ENCODE measurements at places on chromosomes 5 and 9.

GRCh38 chr5:5629607-5629978, 207.1 kb downstream of the ICE1 start:
- no peak for DNase-seq

- no peak for DNase-seq
Observed at GRCh38 chr5:21889581-21889980, 963.6 kb downstream of the CDH12 start.

- no peak for DNase-seq
Observed at GRCh38 chr9:125183054-125183453, 6.5 kb downstream of the PPP6C start.

- DNase-seq: no peak
Observed at GRCh38 chr5:128172102-128172501, 88.5 kb downstream of the SLC12A2 start.

- DNase-seq: no peak
Observed at GRCh38 chr9:93257808-93258331, 73.9 kb downstream of the WNK2 start.

GRCh38 chr9:131072107-131072870, 24.0 kb upstream of the AIF1L start:
- no peak for DNase-seq

DNA sequence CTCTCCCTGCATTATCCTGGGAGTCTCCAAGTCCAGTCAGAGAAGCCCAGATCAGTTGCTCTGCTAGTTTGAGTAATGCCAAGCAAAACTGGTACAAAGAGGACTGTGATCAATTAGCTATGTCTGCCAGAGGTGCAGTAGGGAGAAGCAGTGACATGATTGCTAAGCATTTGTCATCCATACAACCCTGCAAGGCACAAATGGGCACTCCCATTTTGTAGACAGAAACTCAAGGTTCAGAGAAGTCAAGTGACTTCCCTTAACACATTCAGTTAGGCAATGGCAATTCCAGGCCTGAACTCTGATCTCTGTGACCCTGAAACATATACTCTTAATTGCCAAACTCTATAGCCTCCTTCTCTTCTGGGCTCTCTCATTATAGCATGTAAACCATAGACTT, 34.0 kb downstream of the NDST1 start:
- no peak for DNase-seq

- no peak for DNase-seq
Observed at GRCh38 chr5:90395005-90395404, 14.6 kb downstream of the CETN3 start.

DNA sequence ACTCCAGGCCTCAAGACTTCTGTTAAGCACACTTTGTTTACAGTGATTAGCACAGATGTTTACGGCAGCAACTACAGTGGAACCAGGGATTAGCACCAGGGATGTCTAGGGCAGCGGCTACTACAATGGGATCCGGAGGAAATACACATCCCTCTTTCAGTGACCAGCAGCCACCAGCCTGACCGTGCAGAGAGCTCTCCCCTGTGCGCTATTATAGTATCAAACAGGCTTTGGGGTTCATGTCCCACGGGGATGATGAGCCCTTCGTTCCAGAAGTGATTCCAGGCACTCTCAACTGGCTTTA, 21.5 kb downstream of the GFPT2 start:
- DNase-seq: no peak

GRCh38 chr9:129009584-129010141, 18.5 kb downstream of the SH3GLB2 start:
- no peak for DNase-seq

- DNase-seq: no peak
Observed at GRCh38 chr9:121376214-121376830, 6.3 kb upstream of the STOM start.

DNA sequence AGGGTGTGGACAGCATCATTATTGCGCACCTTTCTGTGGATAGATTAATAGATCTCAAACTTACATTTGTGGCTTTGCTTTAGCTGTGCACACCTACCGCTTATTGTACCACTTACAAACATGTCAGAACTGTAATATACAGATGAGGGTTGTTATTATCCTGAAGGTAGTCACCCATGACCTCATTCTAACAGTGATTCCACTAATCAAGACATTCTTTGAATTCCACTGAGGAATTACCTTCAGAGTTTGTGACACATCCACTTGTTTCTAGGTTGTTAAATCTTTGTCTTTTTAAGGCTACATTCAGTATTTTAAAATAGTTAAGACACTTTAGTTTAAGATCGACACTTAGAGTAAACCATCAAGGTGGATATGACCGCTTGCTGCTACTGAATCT, 7.8 kb downstream of the KCNV2 start:
- DNase-seq: no peak

GRCh38 chr5:36870399-36871040, 6.0 kb upstream of the NIPBL start:
- DNase-seq: no peak

DNA sequence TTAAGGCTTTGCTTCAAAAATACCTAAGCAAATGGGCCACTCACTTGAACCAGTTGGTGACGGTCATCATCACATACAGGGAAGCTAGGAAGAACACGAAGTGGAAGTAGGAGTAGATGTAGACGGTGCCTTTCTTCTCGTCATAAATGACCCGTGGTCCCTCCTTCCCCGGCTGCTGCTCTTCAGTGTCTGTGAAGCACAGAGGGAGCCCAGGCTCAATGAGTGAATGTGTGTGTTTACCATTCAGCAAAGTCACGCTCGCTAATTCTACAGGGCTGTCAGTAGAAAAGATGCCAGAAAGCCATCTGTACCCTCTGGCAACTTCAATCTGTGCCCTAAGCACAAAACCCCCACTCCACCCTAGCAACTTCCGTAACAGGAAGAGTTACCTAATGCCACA, 109.8 kb downstream of the SERINC5 start:
- no peak for DNase-seq

DNA sequence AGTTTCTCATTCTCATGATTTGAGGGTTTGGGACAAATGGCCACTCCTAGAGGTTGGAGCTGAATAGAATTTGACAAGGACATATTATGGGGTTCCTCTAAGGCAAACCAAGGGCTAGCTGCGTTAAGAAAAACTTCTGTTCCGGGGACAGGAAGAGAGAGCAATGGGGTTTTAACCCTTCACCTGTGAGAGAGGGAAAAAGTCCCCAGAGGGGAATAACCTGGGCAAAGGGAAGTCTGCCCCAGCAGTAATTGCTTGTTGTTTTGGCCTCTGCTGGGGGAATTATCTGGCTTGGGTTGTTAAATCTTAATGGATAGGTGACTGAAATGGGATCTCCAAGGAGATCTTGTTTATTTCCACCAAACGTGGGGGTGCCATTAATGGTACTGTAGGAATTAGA, 110.1 kb upstream of the MOCS2 start:
- DNase-seq: no peak

DNA sequence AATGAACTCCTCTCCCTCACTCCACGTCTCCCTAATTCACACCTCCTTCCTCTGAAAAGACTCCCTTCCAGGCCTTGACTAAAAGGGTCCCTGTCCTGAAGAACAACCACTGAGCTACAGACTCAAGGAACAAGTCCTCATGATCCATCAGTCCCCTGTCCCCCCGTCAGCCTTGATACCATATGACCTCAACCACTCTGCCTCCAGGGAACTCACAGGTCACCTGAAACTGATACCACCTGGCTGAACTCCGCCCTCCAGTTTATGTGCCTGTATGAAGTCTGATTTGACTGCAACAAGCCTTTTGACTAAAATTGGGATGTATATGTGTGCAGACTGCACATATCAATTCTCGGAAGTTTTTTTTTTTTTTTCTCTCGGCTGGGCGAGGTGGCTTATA, 88.7 kb downstream of the UGCG start:
- DNase-seq: no peak

GRCh38 chr9:129104051-129104450, 6.5 kb downstream of the CRAT start:
- no peak for DNase-seq

DNA sequence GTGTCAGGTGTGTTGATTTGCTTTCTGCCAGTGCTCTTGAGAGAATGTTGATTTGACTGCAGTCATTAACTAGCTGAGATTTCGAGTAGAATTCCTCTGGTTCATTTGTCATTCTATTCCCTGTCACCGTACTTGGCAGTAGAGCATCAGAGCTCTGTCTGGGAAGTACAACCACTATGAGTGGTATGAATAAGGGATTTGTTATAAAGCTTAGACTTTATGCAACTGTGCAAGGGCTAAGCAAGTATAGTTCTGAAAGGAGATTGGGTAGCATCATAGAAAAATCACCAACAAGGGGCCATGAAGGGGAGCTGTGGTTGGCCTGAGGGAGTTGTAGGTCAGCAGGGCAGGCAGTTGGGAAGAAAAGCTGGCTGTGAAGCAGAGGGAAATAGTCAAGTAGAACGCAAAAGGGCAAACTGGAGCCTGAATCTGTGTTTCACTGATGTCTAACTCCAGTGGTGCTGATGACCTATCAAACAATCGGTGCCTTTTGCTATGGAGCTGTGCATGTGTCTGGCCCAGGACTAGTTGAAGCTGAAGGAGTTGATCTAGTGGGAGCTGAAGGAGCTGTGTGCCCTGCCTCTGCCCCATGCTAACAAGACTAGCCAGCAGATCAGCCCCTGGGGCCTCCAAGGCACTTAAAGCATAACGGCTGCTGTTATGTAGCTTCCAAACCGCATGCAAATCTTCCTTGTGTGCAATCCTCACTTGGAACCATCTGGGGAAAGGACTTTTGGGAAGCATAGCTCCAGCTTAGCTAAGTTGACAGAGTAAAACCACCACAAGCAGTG, 110.0 kb downstream of the SLC28A3 start:
- DNase-seq: no peak

DNA sequence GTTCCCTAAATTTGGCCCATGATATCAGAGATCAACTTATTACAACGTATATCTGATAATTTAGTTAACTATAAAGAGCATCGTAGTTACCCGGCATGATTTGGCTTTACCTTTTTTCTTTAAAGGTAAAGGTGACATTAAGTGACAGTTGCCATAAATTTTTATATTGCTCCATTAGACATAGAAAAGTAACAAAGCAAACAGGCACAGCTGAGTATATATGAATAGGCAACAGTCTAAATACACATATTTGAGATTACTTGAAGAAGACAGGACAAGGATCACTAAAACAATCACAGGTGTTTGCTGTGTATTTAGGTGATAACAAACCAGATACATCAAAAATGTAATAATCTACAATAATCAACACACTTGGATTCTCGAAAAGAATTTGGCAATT, 34.8 kb downstream of the RFX3 start:
- DNase-seq: no peak

DNA sequence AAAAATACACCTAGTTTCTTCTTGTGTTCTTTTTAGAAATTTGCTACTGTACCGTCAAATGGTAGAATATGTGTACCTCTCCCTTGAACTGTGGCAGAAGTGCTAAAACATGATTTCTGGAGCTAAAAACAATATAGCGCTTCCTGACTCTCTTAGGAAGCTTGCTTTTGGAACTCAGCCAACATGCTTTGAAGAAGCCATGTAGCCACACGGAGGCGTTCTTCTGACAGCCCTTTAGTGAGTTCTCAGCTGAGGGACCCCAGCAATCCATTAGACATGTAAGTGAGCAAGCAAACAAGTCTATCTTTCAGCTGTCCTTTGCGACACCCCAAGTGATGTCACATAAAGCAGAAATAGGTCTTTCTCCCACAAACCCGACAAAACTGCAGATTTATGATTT, 917.0 kb downstream of the CDH9 start:
- no peak for DNase-seq

DNA sequence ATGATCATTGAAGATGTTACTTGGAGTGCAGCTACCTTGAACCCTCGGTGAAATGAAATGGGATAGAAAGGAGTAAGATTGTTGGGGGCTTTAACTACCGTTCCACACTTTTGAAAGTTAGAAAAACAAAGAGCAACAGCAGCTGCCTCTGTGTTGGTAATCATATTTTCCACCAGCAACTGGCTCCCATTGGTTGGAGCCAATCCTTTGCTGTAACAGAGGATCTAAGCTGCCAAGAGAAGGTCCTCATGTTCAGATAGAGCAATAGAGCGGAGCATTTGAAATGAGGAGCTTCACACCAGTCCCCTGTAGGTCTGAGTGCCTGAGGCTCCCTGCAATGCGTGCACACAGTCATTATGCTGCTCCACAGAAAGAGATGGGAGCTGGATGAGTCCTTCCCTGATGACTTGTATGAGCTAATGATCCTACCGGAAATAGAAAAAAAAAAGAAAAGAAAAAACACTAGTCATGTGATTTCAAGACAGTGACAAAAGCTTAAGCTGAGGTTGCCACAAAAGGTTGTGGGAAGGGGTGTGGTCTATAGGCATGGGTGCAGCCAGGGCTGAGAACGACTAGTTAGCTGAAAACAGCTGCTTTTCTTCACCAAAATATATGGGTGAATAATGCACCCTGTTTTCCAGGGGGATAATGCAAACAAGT, 300.7 kb downstream of the MLLT3 start:
- no peak for DNase-seq

DNA sequence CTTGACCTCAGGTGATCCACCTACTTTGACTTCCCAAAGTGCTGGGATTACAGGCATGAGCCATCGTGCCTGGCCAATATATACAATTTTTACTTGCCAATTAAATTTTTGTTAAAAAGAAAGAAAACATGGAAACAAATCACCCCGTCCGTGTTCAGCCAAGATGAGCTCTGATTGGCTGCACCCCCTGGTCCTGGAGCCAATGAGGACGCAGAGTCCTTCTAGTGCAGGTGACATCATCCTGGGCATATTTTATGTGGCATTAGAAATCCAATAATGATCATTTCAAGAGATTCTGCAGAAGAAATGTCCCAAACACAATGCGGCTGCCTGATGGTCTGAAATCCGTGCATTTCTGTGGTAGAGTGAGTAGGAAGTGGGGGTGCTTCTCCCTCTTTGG, 159.5 kb downstream of the GAPVD1 start:
- no peak for DNase-seq

GRCh38 chr9:131239161-131239975, 36.9 kb downstream of the FAM78A start:
- no peak for DNase-seq

GRCh38 chr5:180324601-180324950, 28.6 kb downstream of the GFPT2 start:
- peak; percentile 6 for DNase-seq

GRCh38 chr9:107922260-107922659, 432.7 kb upstream of the KLF4 start:
- DNase-seq: no peak

GRCh38 chr5:134554319-134555222, 29.1 kb downstream of the JADE2 start:
- DNase-seq: peak; percentile 44

DNA sequence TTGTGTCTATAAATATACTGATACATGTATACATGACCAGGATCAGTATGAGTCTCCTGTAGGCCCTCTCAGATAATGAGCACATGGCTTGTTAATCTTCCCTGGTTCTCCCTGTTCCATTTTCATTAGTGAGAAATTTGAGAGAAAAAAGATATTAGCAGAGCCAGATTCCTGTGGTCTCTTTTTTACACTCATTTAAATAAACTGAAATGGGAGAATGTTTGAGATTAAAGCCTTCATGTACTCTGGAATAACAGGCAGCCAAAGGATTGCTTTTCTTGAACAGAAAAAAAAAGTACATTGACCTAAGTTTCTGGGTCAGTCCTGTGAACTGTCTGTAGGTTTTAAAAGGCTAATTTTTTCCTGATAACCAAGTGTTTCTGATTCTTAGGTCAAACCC, 44.2 kb downstream of the PWWP2A start:
- DNase-seq: no peak

Data from substantia nigra (tissue), 51 donors.